ENCODE measurements at places on chromosomes 13 and 19.

DNA sequence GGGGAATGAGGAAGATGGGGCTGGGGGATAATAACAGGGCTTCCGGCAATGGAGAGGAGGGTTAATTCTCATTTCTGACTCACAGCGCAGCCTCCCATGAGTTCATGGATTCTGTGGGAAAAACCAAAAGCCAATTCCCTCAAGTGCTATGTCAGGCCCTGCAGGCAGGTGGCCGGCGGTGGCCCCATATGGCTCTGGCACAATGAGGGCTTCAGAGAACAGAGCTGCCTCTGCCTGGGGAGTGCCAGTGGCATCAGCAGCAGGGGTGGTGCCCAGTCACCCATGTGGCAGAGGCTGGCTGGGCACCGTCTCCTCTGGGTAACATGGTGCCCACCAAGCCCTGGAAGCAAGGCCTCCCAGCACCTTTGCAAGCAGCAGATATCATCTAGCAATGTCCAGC, 69.1 kb downstream of the ALOX5AP start:
- DNase-seq: no peak

DNA sequence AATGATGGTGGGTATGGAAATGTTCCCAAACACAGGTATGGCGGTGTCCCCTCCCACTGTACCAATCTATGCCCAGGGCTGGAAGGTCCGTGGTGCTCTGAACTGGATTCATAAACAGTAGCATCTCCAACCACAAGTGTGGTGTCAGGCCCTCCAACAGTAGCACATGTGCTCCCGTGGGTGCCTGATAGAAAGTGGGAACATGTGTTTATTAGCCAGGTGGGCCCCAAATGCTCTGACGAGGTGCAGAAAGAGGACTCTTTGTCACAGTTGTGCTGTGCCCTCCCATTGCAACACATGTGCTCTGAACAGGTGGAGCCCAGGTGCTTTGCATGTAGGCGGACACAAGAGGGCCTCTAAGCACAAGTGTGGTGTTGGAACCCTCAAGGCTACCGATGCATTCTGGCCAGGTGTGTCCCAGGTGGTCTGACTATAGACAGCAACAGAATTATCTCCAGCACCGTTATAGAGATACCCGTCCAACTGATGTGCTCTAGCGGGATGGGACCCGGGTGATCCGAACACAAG, 75.4 kb upstream of the ZNF30 start:
- no peak for DNase-seq

- no peak for DNase-seq
These were observed 199.2 kb downstream of the COL4A1 start for GRCh38 chr13:110107568-110108347.

DNA sequence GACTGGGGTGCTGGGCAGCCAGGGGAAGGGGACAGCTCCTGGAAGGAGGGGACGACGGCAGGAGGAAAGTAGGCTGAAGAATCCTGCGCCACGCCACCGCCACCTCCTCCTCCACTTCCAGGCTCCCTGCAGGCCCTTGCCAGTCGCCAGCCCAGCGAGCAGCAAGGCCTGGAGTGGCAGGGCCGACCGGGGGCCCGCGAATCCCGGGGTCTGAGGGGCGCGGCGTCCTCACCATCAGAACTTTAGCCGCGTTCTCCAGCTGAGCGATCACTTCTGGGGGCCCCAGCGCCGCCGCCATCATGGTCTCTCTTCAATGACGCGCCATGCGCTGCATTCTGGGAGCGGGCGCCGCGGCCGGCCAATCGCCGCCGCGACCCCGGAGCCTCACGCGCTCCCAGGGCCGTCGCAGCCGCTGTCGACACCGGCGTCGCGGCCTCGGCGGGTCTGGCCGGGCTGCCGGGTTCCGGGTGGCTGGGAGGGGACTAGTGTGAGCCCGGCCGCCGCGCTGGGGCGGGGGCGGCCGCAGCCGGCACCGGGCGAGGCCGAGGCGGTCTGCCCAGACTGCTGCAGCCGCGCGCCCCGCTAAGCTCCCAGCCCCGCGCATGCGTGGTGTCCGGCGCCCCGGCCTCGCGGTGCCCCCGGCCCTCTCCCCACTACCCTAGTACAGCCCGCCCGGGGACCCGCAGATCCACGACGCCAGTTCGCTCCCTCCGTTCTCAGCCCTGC, at the start of gene XPO4:
TSS of gene XPO4 (minus strand) at position 309 of the 726 bp plus-strand sequence. CDS start at position 301, 8 bp downstream.
- peak; percentile 83 for DNase-seq

- no peak for DNase-seq
These were observed 81.3 kb downstream of the SPACA7 start for GRCh38 chr13:112457485-112457884.

DNA sequence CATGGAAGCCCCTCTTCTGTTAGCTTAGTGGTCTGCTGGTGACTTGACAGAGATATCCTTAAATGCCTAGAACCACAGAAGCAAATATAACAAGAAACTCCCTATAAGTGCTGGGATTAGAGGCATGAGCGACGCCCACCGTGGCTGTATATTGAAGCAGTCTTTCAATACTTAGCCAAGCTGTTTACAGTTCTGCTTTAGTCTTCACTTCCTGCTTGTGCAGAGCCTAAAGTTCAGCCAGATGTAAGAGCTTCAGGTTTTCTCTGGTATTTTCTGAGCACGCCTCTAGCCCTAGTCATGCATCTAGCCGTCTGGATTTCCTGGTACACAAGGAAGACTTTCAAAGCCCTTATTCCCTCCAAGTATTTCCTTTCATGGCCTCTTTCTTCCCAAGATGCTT, 28.5 kb downstream of the TRPM4 start:
- DNase-seq: no peak

- DNase-seq: no peak
These were observed 13.2 kb downstream of the GATAD2A start for GRCh38 chr19:19418555-19419260.

DNA sequence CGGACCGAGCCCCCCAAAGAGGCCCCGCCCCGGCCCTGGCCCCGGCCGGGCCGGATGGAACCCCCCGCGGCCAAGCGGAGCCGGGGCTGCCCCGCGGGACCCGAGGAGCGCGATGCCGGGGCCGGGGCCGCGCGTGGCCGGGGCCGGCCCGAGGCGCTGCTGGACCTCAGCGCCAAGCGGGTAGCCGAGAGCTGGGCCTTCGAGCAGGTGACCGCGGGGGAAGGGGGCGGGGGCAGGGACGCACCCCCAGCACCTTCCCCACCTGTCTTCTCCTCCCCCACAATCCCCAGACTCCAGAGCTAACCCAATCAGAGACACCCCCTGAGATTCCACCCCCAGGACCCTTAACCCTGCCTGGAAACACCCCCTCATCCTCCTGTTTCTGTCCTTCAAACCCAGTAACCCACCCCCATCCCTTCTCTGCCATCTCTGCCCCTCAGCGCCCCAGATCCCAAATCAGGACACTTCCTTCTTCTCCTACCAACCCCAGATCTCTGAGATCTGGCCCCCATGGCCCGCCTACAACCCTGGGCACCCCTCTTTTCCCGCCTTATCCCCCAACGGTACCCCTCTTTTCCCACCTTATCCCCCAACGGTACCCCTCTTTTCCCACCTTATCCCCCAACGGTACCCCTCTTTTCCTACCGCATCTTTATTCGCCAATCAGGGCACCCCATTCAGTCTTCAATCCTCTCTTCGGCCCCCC, 505 bp downstream of the ZSWIM4 start:
- no peak for DNase-seq

GRCh38 chr13:80577285-80577684, 236.4 kb upstream of the SPRY2 start:
- no peak for DNase-seq

- no peak for DNase-seq
These were observed 29.9 kb downstream of the CEBPG start for GRCh38 chr19:33403221-33403972.

DNA sequence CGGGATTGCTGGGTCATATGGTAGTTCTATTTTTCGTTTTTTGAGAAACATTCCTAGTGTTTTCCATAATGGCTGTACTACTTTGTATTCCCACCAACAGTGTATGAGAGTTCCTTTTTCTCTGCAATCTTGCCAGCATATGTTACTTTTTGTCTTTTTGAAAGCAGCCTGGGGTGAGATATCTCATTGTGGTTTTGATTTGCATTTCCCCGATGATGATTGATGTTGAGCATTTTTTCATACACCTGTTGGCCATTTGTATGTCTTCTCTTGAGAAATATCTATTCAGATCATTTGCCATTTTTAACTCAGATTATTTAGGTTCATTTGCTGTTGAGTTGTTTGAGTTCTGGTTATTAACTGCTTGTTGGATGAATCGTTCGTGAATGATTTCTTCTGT, 18.5 kb upstream of the ATP12A start:
- no peak for DNase-seq

DNA sequence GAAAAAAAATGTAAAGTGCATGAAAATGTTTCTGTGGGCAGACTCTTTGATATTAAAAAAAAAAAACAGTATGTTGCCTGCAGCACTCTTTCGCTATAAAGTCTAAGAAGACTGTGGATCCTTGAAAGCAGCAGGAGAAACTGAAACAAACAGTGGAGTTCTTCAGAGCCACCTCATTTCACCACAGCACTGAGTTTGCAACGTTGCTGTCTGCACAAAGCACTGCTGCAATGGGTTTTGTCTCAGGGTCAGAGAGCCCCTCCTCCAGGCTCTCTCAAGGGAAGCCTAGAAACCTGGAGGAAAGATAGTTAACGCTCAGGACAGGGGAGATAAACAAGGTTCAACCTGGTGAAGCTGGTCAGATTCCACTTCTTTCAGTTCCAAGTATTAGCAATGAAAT, 248.7 kb downstream of the EFNB2 start:
- no peak for DNase-seq

DNA sequence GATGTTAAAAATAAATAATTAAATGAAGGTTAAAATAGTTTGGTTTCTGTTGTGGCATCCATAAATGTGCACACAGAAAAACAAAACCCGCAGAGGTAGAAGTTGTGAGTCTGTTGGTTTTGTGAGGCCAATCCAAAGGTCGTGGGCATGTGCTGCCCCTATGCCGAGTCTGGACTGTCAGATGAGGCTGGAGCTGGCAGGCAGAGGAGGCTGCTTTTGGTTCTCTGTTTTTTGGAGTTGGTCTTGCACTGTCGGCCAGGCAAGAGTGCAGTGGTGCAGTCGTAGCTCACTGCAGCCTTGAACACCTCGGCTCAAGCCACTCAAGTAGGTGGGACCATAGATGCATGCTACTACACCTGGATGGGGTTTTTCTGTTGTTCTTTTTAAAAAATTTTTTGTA, 43.7 kb downstream of the TSSK6 start:
- DNase-seq: no peak

- no peak for DNase-seq
These were observed 11.3 kb downstream of the PEAK3 start for GRCh38 chr19:2270423-2271233.

DNA sequence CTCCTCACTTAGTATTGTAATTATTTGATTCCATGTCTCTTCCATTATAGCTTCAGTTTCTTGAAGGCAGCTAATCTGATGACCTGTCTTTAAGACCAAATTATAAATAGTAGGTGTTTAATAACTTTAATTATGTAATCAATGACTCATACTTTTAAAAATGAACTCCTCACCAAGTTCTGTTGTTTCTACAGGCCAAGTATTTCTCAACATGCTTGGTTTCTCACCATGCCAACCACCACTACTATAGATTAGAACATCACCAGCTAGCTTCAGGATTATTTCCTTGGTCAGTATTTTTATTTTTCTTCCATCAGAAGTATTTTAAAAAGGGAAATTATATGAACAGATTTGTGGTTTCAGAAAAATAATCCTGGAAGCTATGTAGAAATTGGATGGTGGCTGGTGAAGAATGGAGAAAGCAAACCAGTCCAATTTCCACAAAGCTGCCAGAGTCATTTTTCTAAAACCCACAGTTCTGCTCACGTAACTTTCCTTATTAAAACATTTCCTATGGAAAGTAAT, 237.7 kb upstream of the DACH1 start:
- DNase-seq: no peak

GRCh38 chr13:64276232-64276631, 2860.6 kb upstream of the PCDH20 start:
- DNase-seq: no peak

DNA sequence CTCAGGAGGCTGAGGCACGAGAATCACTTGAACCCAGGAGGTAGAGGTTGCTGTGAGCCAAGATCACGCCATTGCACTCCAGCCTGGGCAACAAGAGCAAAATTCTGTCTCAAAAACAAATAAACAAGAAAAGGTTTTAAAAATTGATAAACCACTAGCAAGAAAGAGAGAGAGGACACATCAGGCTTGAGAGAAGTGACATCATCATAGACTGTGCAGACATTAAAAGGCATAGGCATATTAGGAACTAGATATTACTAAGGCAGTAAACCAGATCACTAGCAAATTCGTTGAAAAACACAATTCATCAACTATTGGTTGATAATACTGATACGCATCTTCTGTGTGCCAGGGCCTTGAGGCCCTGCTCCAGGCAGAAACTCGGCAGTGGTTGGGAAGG, 7.7 kb downstream of the A1BG start:
- DNase-seq: no peak

DNA sequence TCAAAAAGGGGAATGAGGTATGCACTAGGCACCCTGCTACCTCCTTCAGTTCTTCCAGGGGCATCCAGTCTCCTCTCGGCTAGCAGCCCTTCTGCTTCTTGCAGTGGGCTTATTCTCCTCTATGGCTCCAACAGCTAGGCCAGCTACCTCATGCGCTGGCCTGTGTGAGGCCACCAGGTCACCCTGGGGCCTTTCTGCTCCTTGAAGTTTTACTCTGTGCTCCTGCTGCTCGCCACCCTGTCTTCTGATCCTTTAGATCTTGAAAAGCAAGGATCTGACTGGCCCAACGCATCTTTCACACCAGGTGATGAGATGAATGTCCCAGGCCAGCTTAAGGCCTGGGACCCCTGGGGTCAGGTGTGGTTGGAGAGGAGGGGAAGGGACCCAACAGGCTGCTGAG, 66.2 kb downstream of the RUBCNL start:
- DNase-seq: no peak

DNA sequence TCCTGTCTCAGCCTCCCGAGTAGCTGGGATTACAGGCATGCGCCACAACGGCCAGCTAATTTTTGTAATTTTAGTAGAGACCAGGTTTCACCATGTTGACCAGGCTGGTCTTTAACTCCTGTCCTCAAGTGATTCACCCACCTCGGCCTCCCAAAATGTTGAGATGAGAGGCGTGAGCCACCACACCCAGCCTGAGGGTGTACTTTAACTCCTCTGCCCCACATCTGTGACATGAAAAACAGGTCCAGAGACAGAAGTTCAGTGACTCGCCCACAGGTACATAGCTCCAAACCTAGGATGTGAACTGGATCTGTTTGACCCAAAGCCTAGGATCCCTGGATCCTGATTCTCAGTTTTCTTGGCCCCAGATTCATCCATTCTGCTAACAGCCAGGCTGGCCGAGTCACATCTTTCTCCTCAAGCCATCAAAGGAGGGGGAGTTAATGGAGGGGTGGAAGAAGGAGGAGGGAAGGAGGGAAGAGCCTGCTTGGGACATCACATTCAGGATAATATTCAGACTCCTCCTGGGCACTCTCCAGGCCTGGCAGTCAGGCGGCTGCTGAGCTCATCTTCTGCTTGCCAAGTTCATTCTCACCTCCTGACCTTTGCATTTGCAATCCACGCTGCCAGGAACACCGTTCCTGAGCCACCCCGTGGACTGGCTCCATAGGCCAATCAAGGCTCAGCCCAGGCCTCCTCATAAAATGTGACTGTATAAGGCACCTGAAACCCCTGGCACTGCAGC, 3.1 kb downstream of the SPC24 start:
- DNase-seq: no peak

- DNase-seq: no peak
These were observed 24.4 kb downstream of the MPND start for GRCh38 chr19:4367781-4368127.

GRCh38 chr19:35513628-35514281, at the start of gene DMKN:
DMKN (minus strand) TSS chr19:35513649; CDS start chr19:35513475, 174 bp downstream.
- no peak for DNase-seq

Measured in renal pelvis (tissue), 12 donors.